NCI-H1694 treated with DMSO at 0.1 percent for 48 hours (cell line): ENCODE measurements at places on chromosomes 6 and 20.

GRCh38 chr6:34154668-34155447 is 9.0 kb upstream of the GRM4 start:
- DNase-seq = peak; percentile 41

DNA sequence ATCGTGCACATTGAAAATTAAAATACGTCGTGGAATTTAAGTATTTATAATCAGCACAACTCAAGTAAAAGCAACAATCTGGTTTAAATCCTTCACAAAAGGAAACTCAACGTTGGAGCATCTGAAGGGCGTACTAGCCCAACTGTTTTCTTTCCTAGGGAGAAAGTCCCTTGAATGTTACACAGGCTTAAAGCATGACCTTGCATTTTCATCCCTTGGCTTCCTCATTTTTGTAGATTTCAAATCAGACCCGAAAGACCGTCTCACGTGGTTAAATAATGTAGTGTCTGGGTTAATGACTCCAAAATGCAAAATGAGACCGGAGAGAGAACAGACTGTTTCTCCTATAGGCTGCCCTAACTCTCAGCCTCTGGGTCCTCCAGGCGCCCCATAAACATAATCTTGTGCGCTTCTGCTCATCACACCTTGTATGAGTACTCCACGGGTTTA is 249.2 kb upstream of the RREB1 start:
- no peak for DNase-seq

DNA sequence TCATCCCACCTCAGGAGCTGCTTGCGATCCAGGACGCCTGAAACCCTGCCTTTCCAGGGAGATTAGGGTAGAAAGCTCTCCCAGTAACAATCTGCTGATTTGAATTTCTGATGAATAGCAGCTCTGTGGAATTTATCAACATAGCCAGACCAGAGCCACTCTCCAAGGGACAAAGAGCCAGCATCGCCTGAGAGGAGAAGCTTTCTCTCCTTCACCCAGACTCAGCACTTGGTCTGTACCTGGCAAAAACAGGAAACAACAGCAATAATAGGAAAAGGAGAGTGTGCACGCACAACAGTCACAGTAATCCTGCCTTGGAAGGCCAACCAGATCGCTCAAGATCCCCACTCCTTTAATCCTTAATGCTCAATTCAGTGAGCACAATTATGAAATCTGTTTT is 22.3 kb upstream of the ROS1 start:
- DNase-seq = no peak

DNA sequence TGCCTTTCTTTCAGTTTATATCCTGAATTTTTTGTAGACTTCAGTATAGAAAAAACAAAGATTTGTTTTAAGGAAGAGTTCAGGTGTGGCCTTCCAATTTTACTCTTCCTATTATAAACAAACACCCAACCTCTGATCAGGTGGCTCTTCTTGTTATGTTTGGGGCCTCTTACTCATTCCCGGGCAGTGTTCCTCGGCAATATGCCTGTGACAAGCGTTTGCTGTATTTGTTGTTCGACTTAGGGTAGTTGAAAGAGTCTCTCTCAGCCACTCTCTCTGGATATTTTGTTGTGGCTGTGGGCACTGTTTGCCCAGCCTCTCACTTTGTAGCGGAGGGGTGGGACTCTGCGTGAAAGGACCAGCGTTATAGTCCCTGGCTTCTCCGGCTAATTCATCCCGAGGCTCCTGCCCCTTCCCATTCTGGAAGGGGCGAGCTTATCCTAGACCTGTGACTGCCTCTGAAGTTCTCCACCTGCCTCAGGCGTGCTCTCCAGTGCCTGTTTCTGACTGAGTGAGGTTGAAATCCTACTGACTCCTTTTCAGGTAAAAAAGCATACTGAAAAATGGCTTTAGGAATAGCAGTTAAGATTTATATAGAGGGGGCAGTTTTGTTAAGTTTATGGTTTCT is 97.4 kb downstream of the PLCB4 start:
- no peak for DNase-seq

GRCh38 chr6:52389626-52390360 is 27.8 kb downstream of the PAQR8 start:
- DNase-seq = no peak

DNA sequence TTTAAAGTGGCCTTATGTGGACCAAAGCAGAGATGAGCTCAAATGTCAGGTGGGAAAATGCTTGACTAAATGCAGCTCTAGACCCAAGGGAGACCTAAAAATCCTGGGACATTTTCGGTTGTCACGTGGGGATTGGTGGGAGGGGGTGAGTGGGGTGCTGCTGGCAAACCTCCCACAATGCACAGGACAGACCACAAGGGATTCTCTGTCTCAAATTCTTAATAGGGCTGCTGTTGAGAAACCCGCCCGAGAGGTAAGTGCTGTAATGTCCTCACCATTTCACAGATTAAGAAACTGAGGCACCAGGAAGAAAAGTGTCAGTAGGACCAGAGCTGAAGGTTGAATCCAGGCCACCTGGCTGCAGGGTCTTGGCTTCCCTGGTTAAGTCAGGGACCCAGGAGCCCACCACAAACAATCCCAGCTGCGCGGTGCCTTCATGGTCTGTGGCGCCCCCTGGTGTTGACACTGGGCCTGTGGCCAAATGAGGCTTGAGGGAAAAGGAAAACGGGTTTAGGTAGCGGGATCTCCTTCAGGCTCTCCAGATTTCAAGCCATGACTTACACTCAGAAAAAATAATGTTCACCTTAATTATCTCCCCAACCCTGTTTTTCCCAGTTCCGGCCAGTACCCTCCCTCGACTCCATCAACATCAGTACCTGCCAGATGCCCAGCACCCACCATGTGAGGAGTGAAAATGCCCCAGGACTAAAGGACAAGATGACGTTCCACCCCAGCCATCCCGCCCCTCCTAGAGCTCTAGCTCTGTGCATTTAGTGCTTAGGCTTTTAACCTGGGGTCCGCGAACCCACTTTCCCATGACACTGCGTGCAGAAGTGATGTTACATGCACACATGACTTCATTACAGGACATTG is 7.2 kb downstream of the HLA-G start:
- DNase-seq = peak; percentile 1

- DNase-seq = no peak
Measured at GRCh38 chr20:2829376-2829775, 11.1 kb downstream of the PCED1A start.

DNA sequence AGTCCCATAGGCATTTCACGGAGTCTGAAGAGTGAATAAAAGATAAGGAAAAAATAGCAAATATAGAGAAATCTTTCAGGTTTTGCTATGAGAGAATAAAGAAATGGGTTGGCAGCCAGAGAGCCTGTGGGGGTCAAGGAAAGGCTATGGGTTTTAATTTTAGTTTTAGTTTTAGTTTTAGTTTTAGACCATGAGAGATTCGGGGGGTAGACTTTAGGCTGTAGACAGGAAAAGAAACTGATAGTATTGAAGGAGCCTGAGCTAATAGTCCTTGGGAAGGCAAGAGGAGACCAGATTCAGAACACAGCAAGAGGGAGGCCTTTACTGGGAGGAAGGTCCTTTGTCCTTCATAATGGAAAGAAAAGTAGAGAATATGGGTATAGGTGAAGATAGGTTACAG is 19.3 kb downstream of the DOP1A start:
- no peak for DNase-seq

GRCh38 chr6:8879334-8879733 is 444.0 kb upstream of the SLC35B3 start:
- DNase-seq = no peak

GRCh38 chr6:14582749-14583148 is 465.2 kb downstream of the CD83 start:
- DNase-seq = no peak
